Activated naive CD8-positive, alpha-beta T cell treated with anti-CD3 and anti-CD28 coated beads for 36 hours (primary cell): ENCODE measurements at places on chromosomes 1 and 21. TPM values are rescaled to one million over a fixed set of nuclear protein-coding genes. Genes with fewer than 3 reads are reported as not detected.

DNA sequence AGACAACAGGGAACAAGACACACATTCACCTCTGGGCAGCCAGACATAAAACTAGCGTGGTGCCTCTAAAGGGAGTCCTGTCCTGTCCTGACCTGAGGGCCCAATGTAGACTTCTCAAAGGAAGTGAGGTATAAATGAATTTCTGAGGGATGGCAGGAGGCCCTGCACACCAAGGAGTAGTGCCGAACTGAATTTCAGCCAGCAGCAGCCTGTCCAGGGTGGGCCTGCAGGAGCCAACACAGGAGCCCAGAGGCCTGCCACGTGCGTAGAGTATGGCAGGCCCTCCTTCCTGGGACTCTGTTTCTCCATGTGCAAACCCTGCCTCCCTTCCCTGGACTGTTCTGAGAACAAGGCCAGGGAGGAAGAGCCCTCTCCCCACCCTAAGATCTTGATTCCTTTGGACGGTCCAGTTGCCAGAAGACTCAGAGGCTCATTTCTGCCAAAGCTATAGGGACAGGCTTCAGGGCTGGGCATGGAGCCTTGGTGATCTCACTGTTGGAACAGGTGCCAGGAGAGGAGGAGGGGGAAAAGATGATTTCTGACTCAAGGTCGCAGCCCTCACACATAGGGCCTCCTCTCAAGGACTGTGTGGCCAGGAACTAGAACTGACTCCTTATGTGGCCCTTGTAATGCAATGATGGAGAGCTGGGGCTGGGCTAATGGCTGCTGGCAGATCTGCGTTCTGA lies 1.8 kb upstream of the FABP3 start:
- no peak for DNase-seq
- no peaks in the 10 kb centered on the region for H3K36me3 ChIP-seq
- peaks cover 12% of the 10 kb centered on the region for H3K4me1 ChIP-seq
- H3K27me3 ChIP-seq = no peaks in the 10 kb centered on the region
- no peak overlapping the region for H3K4me3 ChIP-seq
- no peak overlapping the region for H3K27ac ChIP-seq

GRCh38 chr1:39922251-39922688 lies 20.6 kb upstream of the MYCL start:
- no peak overlapping the region for H3K27ac ChIP-seq
- peaks cover 2% of the 10 kb centered on the region for H3K4me1 ChIP-seq
- no peaks in the 10 kb centered on the region for H3K36me3 ChIP-seq
- DNase-seq = no peak
- no peak overlapping the region for H3K4me3 ChIP-seq

GRCh38 chr1:34843392-34844251 lies 15.9 kb downstream of the SMIM12 start:
- no peak overlapping the region for H3K27ac ChIP-seq
- no peak overlapping the region for H3K4me3 ChIP-seq
- H3K36me3 ChIP-seq = peaks cover 4% of the 10 kb centered on the region
- DNase-seq = no peak

Gene OR2T29
- not detected for total RNA-seq

Gene LYPD8
- total RNA-seq = not detected

Gene CASZ1
- total RNA-seq = 2.2 TPM

GRCh38 chr21:43864313-43864961 lies 586 bp upstream of the AGPAT3 start:
- H3K36me3 ChIP-seq = peaks cover 14% of the 10 kb centered on the region
- H3K4me3 ChIP-seq = no peak overlapping the region
- H3K27me3 ChIP-seq = no peaks in the 10 kb centered on the region
- no peak overlapping the region for H3K27ac ChIP-seq
- peaks cover 35% of the 10 kb centered on the region for H3K4me1 ChIP-seq

Gene KCNT2
- not detected for total RNA-seq

- H3K4me1 ChIP-seq = peaks cover 38% of the 10 kb centered on the region
- DNase-seq = no peak
- H3K4me3 ChIP-seq = no peak within 1 kb of the TSS
- H3K36me3 ChIP-seq = peaks cover 21% of the 10 kb centered on the region
- H3K27me3 ChIP-seq = no peaks in the 10 kb centered on the region
- no peak within 1 kb of the TSS for H3K27ac ChIP-seq
Observed at GRCh38 chr1:206921772-206922265, at the start of gene FCMR. TSS of gene FCMR (minus strand) at chr1:206921941. CDS start at chr1:206921854, 87 bp downstream.

- H3K4me3 ChIP-seq = peak overlapping the region; percentile 29
- H3K27ac ChIP-seq = peak overlapping the region; percentile 93
- no peaks in the 10 kb centered on the region for H3K27me3 ChIP-seq
- peaks cover 92% of the 10 kb centered on the region for H3K4me1 ChIP-seq
- H3K36me3 ChIP-seq = peaks cover 85% of the 10 kb centered on the region
Observed at GRCh38 chr1:169701261-169702005, 10.0 kb downstream of the SELL start.
